ENCODE measurements at places on chromosomes 7 and 10.

GRCh38 chr10:79445977-79446757 lies 743 bp upstream of the ZCCHC24 start:
- no peak for DNase-seq

DNA sequence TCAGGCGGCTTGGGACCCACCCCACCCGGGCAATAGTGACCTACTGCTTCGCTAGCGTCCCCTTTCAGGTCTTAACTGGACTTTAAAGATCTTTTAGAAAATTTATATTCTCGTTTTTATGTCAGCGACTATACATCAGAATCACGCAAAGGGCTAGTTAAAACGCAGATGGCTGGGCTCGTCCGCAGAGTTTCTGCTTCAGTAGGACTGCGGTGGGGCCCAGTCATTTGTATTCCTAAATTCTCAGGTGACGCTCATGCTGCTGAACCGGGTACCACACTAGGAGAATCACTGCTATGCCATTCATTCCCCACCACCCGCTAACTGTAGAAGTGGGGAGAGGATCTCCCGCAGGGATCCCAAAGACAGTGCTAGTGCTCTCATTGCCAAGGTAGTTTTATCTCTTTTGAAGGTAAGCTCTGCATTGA lies 12.0 kb upstream of the SP8 start:
- no peak for DNase-seq

- DNase-seq: no peak
These were observed 17.1 kb downstream of the PDLIM1 start for GRCh38 chr10:95273393-95274312.

- DNase-seq: no peak
These were observed 29.3 kb upstream of the BTBD16 start for GRCh38 chr10:122241836-122242235.

GRCh38 chr10:24681572-24682088 lies 42.1 kb downstream of the ARHGAP21 start:
- DNase-seq: no peak

DNA sequence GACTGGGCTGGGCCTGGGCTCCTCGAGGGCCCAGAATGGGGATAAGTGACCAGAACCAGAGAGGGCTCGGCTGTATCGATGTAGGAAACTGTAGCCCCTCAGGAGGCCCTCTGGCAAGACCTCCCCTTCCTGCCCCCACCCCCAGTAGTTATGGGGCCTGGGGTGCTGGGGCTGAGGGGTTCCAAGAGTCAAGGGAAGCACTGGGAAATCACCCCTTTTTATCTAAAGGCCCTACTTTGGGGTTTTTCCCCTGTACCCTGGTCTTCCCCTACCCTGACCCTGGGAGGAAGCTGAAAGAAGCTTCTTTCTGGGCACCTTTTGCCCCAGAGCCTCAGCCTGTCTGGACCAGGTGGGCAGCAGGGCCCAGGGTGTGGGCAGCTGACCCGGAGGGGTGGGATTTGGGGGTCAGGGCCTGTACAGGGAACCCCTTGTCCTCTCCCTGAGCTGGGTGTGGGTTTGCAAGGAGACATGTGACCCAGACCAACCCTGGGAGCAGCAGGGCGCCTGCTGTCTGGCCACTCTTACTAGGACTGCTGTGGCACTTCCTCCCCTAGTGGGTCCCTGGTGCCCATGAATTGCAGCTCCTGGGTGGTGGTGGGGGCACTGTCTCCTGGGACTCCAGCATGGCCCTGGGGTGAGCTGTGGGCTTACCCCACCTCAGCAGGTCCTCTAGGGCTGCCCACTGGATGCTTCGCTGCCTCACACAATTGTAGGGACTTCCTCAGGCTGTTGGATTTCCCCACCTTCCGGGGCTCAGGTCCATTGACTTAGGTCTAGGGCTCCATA lies 1.5 kb downstream of the IRF5 start:
- DNase-seq: no peak
